ENCODE measurements at places on chromosomes 1 and 21.

GRCh38 chr1:29119121-29119929 lies 4.4 kb downstream of the TMEM200B start:
- DNase-seq = no peak

DNA sequence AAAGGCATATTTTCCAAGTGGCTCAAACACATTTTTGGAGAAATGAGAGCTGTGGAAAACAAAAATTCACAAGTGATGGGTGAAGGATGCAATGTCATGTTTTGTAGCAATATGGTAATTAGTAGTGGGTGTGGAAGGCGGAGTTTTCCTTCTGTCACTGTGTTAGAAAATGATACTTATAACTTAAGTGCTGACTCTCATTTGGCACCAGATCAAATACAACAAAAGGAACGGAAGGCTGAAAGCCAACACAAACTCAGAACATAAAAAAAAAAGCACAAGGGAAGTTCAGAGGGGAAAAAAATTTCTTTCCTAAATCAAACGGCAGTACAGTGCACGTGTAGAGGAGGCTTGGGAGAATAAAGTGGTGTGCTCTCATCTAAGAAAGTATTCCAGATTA lies at the start of gene TNFSF18:
TNFSF18 (minus strand) TSS at position 77 of the 400 bp plus-strand sequence; CDS start at position 32, 45 bp downstream.
- DNase-seq = no peak

GRCh38 chr21:23245255-23245654 lies 2247.0 kb downstream of the NCAM2 start:
- no peak for DNase-seq

DNA sequence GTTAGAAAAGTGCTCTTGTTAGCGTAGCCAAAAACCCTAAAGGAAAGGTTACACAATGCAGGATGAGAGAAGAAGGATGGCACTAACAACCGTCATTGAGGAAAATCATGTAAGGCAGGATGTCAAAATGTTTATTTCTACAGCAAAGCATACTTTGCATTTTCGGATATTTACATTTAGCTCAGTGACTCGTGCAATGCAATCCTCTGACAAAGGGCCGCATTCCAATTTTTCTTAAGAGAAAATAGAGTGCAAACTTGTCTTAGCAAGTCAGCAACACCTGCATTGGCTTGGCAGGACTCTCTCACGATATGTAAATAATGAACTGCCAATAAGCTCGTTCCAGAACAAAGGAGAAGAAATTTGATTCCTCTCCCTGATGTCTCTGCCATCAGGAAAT lies 33.3 kb downstream of the TIAM1 start:
- DNase-seq = no peak

GRCh38 chr21:36524477-36524876 lies 44.6 kb upstream of the CLDN14 start:
- DNase-seq = no peak
